Left forelimb (tissue), 1 donor: ENCODE measurements at places on chromosomes 7 and 10.

DNA sequence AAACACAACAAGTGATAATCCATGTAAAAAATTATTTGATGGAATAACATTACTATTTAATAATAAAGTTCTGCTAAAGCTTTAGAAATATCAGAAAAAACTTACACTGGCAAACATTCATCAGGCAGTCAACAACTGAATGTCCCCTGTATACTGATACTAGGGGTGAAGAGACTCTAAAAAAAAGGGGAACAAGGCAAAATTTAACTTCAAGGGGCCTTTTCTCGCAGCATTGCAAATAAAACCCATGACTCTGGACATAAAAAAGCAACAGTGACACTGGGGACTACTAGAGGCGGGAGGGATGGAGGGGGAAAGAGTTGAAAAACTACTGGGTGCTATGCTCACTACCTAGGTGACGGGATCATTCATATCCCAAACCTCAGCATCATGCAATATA is 5.8 kb upstream of the IFRD1 start:
- no peak for DNase-seq

- no peak for DNase-seq
These were observed 147.4 kb upstream of the GPR26 start for GRCh38 chr10:123518765-123519164.

- DNase-seq: no peak
These were observed 58.6 kb downstream of the LOXL4 start for GRCh38 chr10:98209441-98209840.

GRCh38 chr10:110700947-110701616 is 56.9 kb downstream of the RBM20 start:
- no peak for DNase-seq

GRCh38 chr10:63206997-63207811 is 74.1 kb downstream of the NRBF2 start:
- no peak for DNase-seq

- no peak for DNase-seq
These were observed 56.3 kb downstream of the CRTAC1 start for GRCh38 chr10:97974100-97974499.

- no peak for DNase-seq
These were observed 69.0 kb downstream of the TNRC18 start for GRCh38 chr7:5354460-5355232.

GRCh38 chr7:158527038-158527437 is 60.6 kb downstream of the PTPRN2 start:
- no peak for DNase-seq
